GM03348 (cell line): ENCODE measurements at places on chromosomes 5 and 9.

DNA sequence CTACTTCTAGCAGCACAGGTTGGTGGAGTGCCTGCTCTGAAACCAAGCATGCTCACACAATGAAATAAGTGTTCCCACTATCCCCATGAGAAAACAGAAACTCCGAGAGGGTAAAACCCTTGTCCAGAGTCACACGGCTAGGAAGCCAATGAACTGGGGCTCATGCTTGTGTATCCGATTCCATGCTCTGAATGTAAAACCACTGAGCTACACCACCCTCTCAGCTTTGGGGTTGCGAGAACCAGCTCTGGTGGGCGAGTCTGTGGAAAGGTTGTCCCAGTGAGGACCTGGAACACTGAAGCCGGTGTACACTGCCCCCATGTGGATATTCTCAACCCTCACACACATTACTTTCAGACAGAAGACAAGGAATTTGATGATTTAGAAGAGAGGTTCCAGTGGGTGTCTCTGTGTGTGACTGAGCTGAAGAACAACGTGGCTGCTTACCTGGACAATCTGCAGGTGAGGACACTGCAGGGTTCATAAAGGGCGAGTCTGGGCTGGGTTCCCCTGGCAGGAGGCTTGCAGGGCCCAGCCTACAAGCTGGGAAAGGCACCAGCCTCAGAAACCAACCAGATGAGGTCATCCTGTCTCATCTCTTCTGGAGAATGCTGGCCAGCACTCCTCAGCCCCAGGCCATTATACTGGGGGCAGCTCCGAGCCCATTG, 37.4 kb downstream of the ARHGEF37 start:
- DNase-seq, result peak; percentile 84

DNA sequence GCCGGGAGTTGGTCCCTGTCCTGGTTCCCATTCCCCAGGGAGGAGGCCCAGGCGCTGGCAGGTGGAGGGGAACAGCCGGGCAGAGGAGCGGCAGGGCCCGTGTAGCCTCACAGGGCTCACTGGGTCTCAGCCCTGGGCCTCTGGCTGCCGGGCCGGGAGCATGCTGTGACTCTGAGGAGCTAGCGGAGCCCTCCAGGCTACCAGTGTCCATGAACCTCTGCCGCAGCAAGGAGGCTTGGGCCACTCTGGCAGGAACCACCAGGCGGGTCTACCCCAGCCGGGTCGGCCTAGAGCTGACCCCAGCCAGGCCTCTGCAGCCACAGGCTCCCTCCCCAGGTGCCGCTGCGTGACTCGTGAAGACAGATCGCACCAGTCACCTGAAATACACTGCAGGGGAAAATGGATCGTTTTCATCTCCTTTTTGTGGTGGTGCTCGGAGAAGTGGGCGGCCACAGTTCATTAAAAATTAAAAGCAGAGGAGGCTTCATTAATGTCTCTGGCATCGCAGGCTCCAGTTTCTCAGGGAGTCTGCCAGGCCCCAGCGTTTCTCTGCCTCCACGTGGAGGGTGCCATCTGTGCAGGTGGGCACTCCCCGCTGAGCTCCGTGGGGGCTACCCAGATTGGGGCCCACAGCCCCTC, 43.8 kb downstream of the KCNT1 start:
- DNase-seq, result no peak

- no peak for DNase-seq
These were observed 74.1 kb downstream of the STX17 start for GRCh38 chr9:99980598-99980997.

- DNase-seq, result no peak
These were observed 28.4 kb upstream of the SUSD1 start for GRCh38 chr9:112203536-112203935.

DNA sequence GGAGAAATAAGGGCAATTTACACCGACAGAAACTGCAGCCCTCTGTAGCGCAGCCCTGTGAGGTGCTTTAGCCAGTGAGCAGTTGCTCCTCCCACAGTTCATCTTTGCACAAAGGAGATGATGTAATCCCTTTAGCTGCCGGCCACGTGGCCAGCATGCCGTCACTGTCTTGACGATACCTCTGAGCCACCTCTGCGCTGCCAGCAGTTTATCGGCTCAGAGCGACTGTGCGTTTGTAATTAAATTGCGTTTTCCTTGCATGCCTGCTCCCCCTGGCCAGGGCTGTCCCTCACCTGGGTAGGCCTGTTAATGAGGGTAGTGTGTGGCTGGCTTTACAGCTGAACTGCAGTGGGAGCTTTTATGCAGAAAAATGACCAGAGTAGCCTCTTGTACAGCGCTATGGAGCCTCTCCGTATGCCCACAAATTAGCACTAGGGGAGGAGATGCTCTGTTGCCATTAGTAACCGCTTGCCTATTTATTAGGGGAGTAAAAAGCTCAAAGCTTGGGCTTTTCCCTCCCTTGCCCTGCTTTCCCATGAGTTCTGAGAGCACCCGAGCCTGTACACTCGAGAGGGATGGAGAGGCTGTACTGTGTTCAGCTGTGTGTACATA, 107.0 kb downstream of the TRIO start:
- DNase-seq, result peak; percentile 77

GRCh38 chr9:91727316-91727861, 222.6 kb downstream of the ROR2 start:
- peak; percentile 86 for DNase-seq

GRCh38 chr9:80789831-80790230, 899.5 kb downstream of the TLE1 start:
- DNase-seq, result no peak

DNA sequence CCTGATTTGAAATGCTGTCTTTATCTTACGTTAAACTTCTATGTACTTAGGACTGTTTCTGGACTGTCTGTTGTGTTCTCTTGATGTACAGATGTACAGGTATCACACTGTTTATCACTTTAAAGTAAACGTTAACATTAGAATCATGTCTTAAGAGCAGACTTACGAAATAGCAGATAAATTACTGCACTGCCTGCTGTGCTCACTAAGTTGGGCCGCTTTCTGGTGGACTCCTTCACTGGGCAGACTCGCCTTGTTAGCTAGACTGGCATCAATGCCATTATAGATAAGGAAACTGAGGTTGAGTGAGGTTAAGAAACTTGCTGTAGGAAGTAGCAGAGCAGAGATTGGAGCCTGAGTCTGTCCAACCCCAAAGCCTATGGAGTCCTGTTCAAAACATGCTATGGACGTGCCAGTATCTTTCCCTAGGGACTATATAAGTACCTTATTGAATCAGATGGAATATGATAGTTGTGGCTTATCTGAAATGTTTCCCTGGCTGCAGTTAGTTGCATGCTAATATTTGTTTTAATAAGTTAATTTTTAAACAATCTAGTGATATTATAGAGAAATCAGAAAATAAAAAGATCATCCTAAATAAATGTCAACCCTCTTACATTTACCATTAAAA, 16.9 kb downstream of the ZNF618 start:
- DNase-seq, result no peak

DNA sequence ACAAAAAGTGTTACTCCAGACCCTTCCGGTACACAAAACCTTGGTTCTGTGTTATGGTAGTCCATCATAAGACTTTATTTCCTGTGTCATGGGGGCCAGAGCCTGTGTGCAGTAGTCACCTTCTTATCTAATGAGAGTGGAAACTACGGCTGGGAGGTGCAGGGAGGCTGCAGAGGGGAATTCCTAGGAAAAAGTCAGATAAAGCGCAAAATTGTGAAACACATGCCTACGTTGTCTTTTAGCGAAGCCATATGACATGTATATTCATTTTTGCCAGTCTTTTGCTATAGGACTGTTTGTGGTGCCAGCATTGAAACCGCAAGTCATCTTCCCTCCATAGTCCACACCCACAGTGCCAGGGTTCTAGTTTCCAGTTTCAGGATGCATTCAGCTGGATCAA, 80.7 kb downstream of the PPARGC1B start:
- DNase-seq, result no peak

DNA sequence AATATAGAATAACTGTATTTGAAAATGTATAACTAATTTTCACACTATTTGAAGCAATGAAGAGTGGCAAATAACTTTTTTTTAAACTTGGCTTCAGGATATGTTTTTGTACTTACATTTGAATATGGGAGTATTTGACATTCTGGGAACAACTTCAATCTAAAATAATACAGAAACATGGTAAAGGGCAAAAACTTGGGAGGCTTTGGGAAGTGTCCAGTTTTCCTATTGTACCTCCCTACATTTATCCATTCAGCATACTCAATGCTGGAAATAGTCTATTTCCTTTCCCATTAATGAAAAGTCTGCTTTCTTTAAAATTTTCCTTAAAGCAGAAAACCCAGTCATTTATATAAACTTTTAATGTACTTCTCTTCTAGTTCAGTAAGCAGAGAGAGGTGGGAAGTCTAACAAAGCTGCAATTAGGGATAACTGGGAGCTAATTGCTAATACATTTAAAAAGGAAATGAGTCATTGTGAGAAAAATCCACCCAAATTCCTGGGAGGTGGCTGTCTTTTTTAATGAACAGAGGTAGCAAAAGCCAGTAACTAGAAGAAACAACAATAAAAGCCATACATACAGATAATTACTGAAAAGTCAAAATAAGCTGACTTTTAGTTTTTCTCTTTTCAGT, 128.8 kb downstream of the FBN2 start:
- DNase-seq, result no peak

- DNase-seq, result peak; percentile 3
These were observed 19.4 kb downstream of the CHD1 start for GRCh38 chr5:98909363-98909762.

- no peak for DNase-seq
These were observed 28.7 kb downstream of the DIAPH1 start for GRCh38 chr5:141590127-141590526.

DNA sequence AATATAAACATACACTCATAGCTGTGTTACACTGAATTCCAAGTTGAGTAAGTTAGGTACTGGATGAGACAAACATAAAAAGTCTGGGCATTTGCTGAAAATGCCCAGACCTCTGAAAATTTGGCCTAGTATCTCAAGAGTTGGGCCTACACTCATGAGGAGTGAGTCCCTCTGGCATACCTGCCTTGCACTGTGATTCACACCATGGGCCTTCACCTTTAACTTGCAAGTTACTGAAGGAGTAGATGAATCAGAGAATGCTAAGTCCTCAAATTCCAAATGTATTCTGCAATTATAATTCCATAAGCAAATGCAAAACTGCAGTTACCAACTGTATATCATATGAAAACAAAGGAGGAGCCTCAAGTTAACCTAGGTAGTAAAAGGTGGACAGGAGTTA, 32.3 kb upstream of the C9orf40 start:
- no peak for DNase-seq

- DNase-seq, result peak; percentile 38
These were observed 1.1 kb downstream of the HNRNPA0 start for GRCh38 chr5:137752905-137753690.

DNA sequence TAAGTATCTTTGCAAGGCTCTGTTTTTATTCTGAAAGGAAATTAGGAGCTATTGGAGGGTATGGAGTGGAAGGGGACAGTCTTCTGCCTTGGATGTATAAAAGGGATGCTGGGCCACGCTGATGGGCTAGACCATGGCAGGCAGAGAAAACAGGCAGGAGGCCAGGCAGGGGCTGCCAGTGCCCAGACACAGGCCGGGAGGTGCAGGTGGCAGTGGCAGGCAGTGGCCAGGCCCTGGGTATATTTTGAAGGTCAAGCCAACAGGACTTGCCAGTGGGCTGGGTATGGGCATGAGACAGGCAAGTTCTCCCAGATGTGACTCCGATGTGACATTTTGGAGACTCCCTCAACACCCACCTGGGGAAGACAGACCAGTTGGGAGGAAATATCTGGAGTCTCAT, 131.9 kb downstream of the KCNIP1 start:
- no peak for DNase-seq

GRCh38 chr9:136975644-136976043, 1.7 kb upstream of the PTGDS start:
- DNase-seq, result no peak

DNA sequence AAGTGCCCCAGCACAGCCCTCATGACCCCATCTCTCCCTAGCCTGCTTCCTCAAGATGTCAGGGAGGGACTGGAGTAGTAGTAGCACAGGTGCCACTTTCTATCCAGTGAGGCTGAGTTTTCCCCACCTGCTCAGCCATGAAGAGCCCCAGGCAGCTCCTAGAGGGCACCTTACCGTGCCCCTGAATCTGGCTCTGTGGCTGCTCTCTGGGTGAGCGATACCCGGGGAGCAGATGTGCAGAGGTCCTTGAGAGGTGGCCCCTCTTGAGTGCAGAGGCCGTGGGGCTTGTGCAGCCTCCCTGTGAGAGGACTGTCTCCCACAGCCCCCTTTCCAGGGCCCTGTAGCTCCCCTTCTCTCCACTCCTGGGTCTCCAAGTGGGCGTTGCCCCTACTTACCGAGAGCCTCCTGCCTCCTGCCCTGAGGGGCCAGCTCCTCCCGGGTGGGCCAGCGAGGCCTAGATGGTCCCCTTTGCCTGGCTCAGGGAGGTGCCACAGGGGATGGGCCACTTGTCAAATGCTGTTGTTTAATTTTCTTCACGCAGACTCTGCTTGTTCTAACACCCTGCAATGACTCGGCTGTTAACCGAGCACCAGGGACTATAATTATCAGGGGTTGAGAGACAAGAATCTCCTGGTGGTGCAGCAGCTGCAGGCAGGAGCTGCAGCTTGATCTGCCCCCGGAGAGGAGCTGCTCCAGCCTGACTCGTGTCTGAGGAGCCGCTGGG, 29.6 kb upstream of the PITX1 start:
- no peak for DNase-seq

GRCh38 chr5:124892185-124892848, 145.9 kb upstream of the ZNF608 start:
- no peak for DNase-seq

DNA sequence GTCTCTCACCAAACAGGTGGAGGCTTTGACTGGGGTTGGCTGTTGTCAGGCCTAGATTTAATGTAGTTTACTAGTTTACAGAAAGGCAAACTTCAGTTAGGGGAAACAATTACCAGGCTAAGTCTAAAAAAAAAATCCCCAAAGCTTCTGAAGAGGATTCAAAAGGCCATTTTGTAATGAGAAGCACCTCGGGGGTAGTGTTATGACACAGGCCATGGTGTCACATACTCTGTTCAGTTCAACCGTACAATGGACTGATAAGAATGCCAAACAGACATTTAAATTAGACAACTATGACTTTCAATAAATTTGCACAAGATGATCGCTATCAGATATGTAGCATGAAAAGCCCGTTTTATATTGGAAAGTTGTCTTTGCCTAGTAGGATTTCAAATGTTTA, 120.1 kb upstream of the PCA3 start:
- DNase-seq, result no peak

- DNase-seq, result no peak
These were observed 20.6 kb downstream of the FAM240B start for GRCh38 chr9:38699337-38699736.

- DNase-seq, result no peak
These were observed 92.7 kb downstream of the KCNIP1 start for GRCh38 chr5:170596482-170597044.

DNA sequence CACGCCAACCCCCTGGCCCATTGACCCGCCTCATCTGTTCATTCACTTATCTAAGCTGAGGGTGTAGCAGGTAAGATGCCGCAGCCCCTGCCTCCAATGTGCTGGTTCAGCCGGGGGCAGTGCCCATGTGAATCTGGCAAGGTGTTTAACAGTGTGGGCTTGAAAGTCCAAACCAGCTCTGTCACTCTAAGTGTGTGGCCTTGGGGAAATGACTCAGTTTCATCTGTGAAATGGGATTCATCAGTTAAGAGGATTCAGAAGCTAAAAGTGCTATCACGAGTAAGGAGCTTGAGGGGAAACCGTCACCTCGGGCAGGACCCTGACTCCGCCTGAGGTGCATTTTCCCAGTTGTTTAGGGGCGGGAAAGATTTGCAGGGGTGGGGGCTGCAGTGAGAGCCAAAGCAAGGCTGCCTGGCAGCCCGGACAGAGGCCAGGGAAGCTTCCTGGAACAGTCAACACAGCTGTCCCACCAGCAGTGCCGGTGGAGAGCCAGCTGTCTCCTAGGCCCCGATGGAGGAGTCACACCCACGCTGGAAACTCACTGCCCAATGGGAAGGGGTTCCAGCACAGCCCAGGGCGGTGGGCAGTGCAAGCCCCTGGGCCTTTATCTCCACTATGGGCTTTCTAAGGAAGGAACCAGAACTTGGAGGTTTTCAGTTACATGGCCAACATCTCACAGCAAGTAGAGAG, 9.7 kb upstream of the URM1 start:
- no peak for DNase-seq
